ENCODE measurements at places on chromosomes 6 and 20. TPM values are rescaled to one million over a fixed set of nuclear protein-coding genes. Genes with fewer than 3 reads are reported as not detected.

Gene CLDN20
- total RNA-seq: not detected

Gene OLIG3
- total RNA-seq: not detected

Gene ENTPD6
- total RNA-seq: 56.5 TPM

Gene KCNK16
- not detected for total RNA-seq

Gene HLA-DPA1
- total RNA-seq: 1.0 TPM
